Choroid plexus epithelial cell (primary cell): ENCODE measurements at places on chromosomes 2 and 18.

DNA sequence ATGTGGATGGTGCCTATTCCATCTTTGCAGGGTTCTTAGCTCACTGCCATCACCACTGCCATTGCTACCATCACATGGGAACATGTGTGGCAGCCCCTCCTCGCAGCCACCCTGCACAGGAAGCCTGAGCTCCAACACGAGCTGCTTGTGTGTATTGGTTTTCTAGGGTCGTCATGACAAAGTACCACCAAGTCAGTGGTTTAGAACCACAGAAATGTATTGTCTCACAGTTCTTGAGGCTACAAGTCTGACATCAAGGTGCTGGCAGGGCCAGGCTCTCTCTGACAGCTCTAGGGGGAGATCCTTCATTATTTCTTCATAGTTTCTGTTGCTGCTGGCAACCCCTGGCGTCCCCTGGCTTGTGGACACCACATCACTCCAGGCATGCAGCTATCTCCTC is 10.3 kb upstream of the IL1R2 start:
- DNase-seq: no peak

- DNase-seq: no peak
Observed at GRCh38 chr2:110647777-110648176, 30.1 kb downstream of the BUB1 start.

GRCh38 chr18:79782566-79783308 is 15.0 kb upstream of the KCNG2 start:
- no peak for DNase-seq

- DNase-seq: peak; percentile 41
Observed at GRCh38 chr2:8009010-8009597, 672.8 kb upstream of the ID2 start.

DNA sequence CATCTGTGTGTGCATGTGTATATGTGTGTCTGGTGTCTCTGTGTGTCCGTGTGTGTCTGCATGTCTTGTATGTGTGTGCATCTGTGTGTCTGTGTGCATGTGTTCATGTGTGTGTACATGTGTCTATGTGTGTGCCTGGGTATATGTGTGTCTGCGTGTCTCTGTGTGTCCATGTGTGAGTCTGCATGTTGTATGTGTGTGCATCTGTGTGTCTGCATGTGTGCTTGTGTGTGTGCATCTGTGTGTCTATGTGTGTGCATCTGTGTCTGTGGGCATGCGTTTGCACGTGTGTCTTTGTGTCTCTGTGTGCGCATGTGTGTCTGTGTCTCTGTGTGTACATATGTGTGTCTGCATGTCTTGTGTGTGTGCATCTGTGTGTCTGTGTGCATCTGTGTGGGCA is 207.7 kb downstream of the TNS1 start:
- no peak for DNase-seq

GRCh38 chr2:66888791-66889631 is 454.1 kb downstream of the MEIS1 start:
- DNase-seq: peak; percentile 93

DNA sequence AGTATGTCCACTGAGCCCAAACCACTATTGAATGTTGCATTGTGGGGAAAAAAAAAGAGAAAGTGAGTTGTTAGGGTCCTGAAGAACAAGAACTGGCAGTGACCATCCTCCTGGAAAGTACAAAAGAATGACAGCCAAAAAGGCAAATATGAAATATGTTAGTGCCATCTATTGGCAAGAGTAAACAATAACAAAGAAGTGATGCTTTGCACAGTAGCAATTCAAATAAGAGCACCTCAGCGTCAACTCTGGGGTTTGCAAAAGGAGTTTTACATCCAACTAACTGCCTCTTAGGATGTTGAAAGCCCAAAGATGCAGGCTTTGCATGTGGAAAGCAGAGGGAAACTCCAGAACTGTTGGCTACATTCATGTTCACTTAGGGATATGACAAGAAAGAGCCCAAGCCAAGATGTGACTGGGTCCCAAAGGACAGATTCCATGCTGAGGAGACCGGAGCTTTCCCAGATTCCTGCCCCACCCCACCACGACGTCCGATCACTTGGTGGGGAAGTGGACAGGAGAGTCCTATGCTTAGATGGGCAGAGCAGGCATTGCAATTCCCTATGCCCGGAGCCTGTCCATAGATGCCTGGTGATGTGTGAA is 15.6 kb downstream of the TRABD2A start:
- DNase-seq: peak; percentile 61

DNA sequence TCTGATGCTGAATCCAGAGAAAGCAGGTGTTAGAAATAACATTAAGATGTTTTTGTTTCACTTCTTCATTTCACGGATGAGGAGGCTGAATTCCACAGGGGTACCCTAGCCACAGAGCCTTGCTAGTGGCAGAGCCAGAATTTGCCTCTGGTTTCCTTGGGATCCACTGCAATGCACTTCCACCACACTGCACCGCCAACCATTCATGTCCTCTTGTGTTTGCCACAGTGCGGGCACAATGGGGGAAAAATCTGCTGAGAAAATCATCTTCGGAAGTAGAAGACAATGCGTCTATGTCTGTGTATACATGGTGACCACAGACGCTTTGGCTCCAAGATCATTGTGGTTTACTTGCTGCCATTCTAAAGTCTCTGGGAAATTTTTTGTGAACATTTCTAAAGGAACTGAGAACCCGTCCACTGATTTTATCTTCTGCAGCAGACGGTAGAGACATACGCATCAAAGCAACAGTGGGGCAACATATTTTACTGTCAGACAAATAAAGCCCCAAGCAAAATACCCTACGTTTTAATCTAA is 14.9 kb downstream of the ICOS start:
- DNase-seq: no peak

DNA sequence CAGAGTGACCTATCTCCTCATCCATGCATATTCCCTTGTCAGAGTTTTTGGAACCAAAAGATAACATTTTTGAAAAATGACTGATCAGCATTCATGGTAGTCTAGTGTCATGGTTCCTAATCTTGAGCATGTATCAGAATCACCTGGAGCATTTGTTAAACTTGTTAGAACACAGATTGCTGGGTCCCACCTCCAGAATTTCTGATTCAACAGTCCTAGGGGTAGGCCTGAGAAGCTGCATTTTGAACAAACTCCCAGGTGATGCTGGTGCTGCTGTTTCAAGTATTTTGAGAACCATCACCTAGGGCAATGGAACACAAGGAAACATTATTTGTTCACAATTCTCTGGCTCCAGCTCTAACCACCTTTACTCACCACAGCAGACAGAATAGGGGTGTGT is 21.0 kb downstream of the TMEM200C start:
- DNase-seq: no peak

DNA sequence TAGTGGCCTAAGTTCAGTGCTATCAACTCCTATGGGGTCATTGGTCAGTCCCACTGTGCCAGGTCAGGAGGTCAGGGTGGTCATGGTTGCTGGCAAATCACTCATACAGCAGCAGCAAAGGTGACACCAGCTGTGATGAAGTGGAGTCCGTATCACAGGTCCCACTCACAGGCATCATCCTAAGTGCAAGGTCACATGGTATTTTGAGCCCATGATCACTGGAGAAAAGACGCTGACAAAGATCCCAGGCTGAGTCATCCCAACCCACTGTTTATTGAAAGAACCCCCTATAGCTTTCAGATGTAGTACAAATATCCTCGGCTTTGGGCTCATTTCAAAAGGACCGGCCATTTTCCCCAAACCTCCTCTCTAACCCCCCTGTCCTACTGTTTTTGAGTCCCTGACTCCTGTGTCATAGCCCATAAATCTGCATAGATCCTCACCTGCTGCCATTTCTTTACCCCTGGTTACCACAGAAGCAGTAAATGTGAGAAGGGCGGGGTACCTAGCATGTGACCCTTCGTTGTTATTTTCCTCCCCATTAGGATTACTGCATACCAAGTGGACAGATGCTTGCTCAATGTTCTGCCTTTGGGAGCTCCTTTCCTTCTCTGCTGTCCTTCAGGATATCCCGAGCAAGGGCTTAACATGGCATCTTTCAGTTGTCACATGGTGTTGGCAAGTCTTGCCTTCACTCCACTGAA is 107.7 kb downstream of the COL6A3 start:
- peak; percentile 93 for DNase-seq

- peak; percentile 40 for DNase-seq
Observed at GRCh38 chr2:9207641-9208311, 1.2 kb downstream of the ASAP2 start.

DNA sequence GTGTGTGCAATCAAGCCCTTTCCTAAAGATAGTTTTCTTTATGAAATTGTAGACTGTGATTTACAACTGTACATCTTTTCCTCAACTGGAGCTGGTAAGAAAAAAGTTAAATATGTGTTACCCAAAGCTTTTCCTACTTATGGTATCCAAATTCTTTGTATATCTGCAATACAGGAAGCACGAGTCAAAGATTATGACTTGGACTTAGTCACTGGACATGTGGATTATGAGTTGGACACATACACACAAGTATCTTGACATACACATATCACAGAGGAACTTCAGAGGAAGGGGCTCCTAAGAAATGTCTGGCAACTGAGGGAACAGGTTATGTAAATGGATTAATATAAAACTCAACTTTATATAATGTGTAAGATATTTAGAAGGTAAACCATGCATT is 35.2 kb downstream of the PRELID3A start:
- DNase-seq: peak; percentile 46

GRCh38 chr2:181998891-181999654 is 13.4 kb downstream of the PPP1R1C start:
- DNase-seq: no peak

- DNase-seq: peak; percentile 4
Observed at GRCh38 chr2:140308706-140309105, 1528.5 kb upstream of the NXPH2 start.

- DNase-seq: no peak
Observed at GRCh38 chr2:106358081-106358480, 110.1 kb downstream of the RGPD3 start.

- DNase-seq: peak; percentile 89
Observed at GRCh38 chr2:209472112-209472832, 48.4 kb downstream of the MAP2 start.

DNA sequence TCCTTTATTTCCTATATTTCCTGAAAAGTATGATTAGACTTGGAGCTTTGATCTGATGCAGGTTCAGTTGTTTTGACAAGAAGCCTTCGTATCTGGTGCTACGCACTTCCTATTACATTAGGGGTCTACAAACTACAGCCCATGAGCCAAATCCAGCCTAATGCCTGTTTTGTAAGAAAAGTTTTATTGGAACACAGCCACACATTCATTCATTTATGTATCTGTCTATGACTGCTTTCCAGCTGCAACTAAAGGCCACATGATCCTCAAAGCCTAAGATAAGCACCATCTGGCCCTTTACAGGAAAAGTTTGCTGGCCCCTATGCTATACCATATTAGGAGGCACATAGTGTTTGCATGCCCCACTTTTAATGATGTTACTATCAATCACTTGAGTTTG is 26.0 kb downstream of the EIF2AK3 start:
- peak; percentile 63 for DNase-seq

- peak; percentile 99 for DNase-seq
Observed at GRCh38 chr2:170525566-170525900, 189.6 kb upstream of the SP5 start.

- no peak for DNase-seq
Observed at GRCh38 chr2:15757820-15758586, 166.3 kb downstream of the DDX1 start.

GRCh38 chr2:102356381-102356712 is 751 bp downstream of the IL18R1 start:
- DNase-seq: no peak

DNA sequence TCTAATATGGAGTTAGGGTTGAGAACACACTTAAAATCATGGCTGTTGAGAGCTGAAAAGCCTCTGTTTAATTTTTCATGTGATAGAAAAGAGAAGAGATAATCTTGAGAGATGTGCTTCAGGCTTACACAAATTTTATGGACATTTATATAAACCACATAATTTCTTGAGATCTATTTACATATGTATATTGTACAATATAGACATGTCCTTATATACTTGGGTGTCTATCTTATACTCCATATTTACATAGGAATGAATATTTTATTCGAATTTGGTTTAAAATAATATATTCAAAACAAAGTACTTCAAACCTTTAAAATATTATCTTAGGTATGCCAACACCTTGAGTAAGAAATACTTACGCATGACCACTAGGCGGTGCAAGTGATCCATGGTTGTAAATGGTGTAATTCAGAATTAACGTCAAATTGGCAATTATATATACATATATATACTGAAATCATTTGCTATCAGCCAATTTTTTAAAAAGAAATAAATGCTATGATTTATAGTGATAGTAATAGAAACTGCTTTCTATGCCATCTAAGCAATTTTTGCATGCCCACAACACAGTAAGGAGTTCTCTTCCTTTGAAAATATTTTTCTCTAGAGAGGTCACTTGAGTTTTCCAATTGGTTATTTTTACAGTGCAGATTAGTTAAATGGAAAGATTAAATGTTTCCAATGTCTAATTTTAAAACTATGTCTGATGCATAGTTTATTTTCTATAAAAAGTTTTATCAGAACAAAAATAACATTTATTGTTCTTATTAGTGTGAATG is 37.6 kb upstream of the SPAG16 start:
- peak; percentile 83 for DNase-seq

DNA sequence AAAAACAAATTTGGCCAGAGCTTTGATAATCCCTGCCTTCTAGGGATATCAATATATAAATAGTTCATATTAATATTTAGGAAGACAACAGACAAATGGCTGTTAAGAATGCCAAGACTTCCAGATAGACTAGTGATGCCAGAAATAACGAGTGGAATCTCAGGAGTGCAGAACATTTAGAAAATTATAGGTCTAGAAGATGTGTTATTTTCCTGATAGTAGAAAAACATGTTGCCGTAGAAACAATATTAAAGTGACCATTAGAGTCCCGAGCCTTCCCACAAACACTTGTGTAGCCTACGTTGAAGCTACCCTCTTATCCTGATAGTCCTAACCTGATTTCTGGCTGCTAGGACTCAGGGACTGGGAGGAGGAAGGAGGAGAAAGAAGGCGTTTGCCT is 54.3 kb upstream of the ITGA6 start:
- DNase-seq: no peak

- DNase-seq: peak; percentile 45
Observed at GRCh38 chr2:173118395-173118794, 42.7 kb downstream of the MAP3K20 start.

DNA sequence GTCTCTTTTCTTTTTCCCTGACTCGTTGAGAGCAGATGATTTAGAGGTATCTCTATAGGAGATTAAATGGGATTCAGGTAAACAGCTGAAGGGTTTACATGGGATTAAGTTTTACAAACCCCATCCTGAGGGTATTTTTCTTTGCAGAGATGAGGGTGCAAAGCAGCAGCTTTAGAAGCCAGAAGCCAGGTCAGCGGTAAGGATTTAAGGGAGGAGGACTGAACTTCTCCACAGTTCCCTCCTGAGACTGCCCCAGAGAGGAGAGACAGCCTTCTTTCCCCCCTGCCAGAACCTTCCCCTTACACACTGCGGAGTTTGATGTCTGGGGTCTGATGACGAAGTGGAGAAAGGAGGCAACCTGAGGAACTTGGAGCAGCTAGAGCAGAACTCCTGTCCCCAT is 220.1 kb downstream of the PRKCE start:
- no peak for DNase-seq

DNA sequence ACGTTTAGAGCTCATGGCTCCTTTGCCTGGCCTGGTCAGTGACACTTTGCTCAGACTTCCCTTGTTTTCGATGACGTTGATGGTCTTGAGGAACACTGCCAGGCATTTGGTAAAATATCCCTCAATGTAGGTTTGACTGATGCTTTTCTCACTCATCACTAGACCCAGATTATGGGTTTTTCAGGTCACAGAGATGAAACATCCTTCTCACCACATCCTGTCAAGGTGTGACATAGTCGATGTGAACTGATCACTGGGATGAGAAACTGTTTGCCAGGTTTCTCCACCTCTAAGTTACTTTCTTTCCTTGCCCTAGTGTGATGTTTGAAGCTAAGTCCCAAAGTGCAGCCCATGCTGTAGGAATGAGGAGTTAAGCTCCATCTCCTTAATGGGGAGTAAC is 81.5 kb downstream of the AFF3 start:
- no peak for DNase-seq

- DNase-seq: no peak
Observed at GRCh38 chr2:40321016-40321623, 130.8 kb downstream of the SLC8A1 start.
